Neural crest cell (in vitro differentiated cells): ENCODE measurements at places on chromosomes 1 and 21. TPM values are rescaled to one million over a fixed set of nuclear protein-coding genes. Genes with fewer than 3 reads are reported as not detected.

CA6 gene
- total RNA-seq, result not detected in 2 replicates

- H3K4me1 ChIP-seq, result peaks cover 30% of the 10 kb centered on the region
- H3K4me3 ChIP-seq, result no peak overlapping the region
- H3K36me3 ChIP-seq, result no peaks in the 10 kb centered on the region
- no peak overlapping the region for H3K27ac ChIP-seq
- DNase-seq, result no peak
Measured at GRCh38 chr21:39007532-39007931, 175.7 kb downstream of the PSMG1 start.

RAB4A gene
- total RNA-seq, result 67.0 and 69.0 TPM in 2 replicates

DNA sequence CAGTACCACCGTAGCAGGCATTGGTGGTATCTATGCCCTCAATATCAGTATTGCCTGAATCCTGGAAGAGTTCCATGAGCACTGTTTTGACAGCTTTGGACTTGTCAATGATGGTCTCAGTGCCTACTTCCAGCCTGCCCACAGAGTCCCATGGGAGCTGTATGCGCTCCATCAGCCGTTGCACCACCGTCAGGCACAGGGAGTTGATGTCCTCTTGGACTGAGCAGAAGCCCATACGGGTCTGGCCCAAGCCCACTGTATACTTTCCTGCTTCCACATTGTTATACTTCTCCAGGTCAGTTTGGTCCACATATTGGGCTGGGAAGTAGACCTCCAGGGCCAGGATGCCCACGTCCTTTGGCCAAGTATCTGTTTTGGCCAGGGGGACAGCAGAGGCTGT lies 4.5 kb downstream of the HMGCS2 start:
- H3K4me3 ChIP-seq, result no peak overlapping the region
- peaks cover 10% of the 10 kb centered on the region for H3K27me3 ChIP-seq
- no peak for DNase-seq
- H3K27ac ChIP-seq, result no peak overlapping the region
- H3K4me1 ChIP-seq, result no peaks in the 10 kb centered on the region

- no peaks in the 10 kb centered on the region for H3K27me3 ChIP-seq
- H3K4me3 ChIP-seq, result no peak overlapping the region
- H3K36me3 ChIP-seq, result peaks cover 3% of the 10 kb centered on the region
Measured at GRCh38 chr1:162136760-162137159, 67.3 kb downstream of the NOS1AP start.

DNA sequence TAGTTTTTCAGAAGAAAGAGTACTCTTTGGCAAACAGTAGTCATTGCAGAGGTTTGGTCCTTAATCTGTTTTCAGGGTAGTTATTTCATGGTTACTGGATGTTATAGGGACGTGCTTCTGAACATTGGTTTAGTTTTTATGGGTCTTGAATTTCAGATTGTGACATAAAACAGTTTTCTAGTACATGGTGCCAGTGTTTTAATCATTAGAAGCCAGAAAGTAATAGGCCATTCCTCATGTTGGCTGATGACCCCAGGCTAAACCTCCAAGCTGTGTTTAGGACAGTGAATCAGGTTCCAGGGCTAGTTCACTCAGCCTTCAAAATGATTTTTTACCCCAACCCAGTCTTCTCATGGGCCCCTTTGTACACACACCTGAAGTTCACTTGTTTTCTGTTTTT lies 73.3 kb downstream of the OLFML2B start:
- H3K36me3 ChIP-seq, result no peaks in the 10 kb centered on the region
- H3K27me3 ChIP-seq, result no peaks in the 10 kb centered on the region
- no peak overlapping the region for H3K4me3 ChIP-seq
- no peak overlapping the region for H3K27ac ChIP-seq
- no peak for DNase-seq
- H3K4me1 ChIP-seq, result no peaks in the 10 kb centered on the region
